ENCODE measurements at places on chromosomes 3 and 15. TPM values are rescaled to one million over a fixed set of nuclear protein-coding genes. Genes with fewer than 3 reads are reported as not detected.

GRCh38 chr15:69469467-69470201 is 17.0 kb downstream of the RPLP1 start:
- DNase-seq = no peak

GRCh38 chr15:77904436-77904821 is 173.1 kb downstream of the TBC1D2B start:
- no peak for DNase-seq

The GNB4 gene
- total RNA-seq = 7.8 TPM

The TUSC7 gene
- not detected for total RNA-seq

The SLC7A14 gene
- not detected for total RNA-seq
